ENCODE measurements at places on chromosomes 5 and 9.

GRCh38 chr9:127491516-127491915 is 40.2 kb downstream of the LRSAM1 start:
- no peak for DNase-seq

DNA sequence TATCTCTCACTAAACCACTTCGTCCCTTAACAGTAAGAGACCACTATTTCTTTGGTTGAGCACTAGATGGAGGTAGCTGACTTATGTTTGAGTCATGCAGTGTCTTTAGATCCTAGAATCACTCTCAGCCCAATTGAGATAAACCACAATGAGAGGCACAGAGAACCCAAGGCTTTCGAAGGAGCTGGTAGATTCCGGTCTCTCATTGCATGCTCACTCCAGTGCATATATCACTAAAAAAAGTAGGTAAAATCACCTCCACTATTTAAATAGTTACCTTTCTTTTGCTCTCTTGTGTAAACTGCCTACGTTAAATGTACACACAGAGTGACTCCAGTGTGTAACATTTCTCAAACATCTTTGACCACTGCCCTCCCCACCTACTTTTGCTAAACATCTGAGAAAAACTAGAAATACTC is 27.6 kb downstream of the ACTL7A start:
- DNase-seq = no peak

GRCh38 chr5:1544294-1544961 is 20.7 kb upstream of the LPCAT1 start:
- no peak for DNase-seq

DNA sequence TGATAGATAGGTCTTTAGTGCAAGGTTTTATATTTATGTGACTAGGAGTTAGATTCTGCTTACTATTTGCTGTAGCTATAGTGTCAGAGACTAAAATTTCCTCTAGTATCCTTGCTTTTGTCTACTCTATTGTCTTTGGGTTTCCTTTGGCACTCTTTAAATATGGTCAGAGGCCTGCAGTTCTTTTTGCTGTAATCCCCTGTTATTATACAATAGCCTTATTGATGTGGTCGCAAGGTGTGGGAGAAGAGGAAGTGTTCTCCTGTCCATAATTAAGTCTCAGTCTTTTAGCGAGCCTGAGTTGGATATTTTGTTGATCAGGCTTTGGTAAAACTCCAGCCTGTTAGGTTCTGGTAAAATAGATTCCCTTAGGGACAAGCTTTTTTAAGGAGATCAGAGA is 34.9 kb downstream of the LURAP1L start:
- no peak for DNase-seq
